Dorsolateral prefrontal cortex (tissue), 122 donors: ENCODE measurements at places on chromosomes 12 and 14.

DNA sequence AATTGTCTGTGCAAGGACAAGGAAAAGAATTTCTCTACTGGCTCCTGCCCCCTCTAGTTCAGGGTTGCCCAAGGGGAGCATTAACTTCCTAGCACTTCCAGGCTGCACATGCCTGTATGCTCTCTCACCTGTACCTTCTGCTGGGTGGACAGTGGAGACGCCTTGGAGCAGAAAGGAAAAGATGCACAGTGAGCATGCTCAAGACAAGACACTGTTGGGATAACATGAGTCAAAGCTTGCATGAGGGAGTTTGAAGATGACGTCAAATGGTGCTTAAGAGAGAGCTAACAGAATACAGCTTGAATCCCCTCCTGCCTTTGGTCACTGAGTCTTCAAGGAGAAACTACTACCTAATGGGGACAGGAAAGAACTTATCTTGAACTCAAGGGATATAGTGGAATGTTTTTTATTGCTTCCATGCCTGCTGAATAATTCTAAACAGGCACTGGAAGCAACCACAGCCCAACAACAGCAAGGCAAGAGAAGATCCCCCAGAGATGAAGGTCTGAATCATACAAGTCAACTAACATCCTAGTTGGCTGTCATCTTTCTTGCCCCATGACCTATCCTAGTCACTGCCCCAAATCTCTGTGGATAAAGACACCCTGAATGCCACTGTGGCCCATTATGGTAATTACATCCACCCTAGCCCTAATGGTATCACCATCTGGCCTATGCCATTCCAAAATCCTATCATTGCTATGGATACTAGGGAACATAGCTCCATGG lies 23.5 kb downstream of the RPS6KA5 start:
- DNase-seq: no peak

GRCh38 chr12:41286426-41286825 lies 98.3 kb downstream of the PDZRN4 start:
- no peak for DNase-seq

GRCh38 chr12:68915055-68915454 lies 17.9 kb downstream of the CPM start:
- DNase-seq: no peak

DNA sequence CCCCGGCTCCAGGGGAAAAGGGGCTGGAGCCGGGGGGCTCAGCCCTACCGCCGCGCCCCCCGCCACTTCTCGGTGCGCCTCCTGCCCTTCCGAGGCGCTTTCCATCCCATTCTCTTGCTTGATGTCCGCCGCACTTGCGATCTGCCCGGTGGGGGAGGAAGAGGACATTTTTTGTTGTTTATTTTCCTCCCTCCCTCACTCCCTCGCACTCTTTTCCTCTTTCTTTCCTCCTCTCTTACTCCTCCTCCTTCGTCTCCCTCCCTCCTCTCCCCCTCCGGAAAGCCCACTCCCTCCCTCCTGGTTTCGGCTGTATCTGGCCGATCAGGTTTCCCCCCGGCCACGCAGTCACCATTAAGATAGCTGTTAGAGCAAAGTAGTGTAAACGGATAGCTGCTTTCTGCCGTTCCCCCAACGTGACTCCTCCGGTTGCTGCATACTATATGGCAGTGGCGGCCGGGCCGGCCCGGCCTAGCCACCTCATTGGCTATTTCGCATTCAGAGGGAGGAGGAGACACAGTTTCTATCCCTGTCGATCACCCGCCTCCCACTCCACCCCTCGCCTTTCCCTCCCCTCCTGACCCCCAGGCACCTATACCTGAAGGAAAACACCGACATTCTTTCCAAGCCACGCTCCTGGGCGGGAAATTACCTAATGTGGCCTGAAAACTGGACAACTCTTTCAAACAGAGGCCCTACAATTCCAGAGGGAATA lies at the start of gene SIX4:
SIX4 (minus strand) TSS at position 445 of the 712 bp plus-strand sequence; CDS start at position 168, 277 bp downstream.
- DNase-seq: peak; percentile 75
